ENCODE measurements at places on chromosomes 3 and 15. TPM values are rescaled to one million over a fixed set of nuclear protein-coding genes. Genes with fewer than 3 reads are reported as not detected.

DNA sequence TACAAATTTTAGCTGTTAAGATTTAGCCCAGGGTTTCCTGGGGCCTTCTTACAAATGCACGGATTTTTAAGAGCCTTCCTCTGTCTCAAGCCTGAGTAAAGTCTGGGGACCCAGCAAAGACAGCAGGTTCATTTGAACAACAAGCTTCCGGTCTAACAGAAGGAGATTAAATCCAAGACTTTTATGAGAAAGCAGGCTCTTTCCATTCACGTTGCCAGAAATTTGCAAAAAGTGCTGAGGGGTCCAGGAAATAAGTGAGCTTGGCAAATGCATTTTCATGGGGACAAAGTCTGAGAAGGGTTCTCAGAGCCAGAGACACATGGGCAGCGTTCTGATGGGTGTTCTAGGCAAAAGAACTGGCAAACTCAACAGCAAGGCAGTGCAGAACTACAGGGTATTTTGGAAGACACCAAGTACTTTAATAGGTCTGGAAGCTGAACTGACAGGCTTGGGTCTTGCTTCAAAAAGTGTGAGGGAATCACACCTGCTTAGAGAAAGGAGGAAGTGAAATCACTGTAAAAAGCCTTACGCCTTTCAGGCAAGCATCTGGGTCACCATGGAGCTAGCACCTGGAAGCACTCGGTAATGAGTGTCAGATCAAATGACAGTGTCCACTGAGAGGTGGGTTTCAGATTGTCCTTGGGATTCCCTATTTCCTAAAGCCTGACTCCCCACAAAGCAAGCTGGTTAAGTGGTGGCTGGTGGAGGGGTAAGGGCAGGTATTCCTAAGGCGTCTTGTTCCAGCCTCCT is 115.8 kb upstream of the ARHGEF3 start:
- DNase-seq: no peak

GRCh38 chr15:40310001-40310959 is 2.5 kb upstream of the PLCB2 start:
- DNase-seq: peak; percentile 81

DNA sequence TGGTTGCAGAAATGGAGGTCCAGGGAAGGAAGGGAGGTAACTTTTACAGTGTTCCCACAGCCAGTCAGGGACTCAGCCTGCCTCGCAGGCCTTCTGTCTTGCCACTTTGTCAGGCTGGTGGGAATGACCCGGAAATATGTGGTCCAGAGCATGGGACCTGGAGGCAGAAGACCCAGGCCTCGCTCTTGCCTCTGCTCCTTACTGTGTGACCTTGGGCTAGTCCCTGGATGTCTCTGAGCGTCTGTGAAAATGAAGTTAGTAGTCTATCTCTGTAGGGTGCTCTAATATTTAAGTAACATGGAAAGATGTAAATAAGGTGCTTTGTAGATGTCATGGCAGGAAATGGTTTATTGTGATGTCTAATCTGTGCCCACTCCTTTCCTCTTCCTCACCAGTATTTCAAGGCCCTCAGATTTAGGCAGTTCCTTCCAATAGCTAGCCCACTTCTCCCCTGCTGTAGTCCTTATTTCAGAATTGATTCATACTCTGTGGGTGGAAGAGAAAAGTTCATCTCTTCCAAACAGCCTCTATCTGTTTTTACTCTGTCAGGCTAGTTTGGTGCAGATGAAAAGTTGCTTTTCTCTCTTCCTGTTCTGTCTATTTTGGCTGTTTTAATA is 9.1 kb downstream of the CORO2B start:
- DNase-seq: peak; percentile 19

DNA sequence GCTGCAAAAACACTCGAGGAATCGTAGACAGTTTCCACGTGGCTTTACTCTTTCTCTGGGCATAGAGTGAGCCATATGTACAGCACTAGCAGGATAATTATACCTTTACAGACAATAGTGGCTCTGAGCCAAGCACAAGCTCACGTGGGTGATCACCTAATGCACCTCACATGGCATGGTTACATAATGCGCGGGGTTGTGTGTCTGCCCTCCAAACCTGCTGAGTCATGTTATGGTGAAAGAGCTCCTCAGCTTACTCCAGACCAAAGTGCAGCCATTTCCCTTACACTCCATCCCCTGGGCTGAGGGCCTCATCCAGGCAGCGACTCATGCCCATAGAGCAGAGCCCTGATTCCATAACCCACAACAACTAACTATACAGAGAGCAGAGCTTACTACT is 1458.4 kb upstream of the CADM2 start:
- DNase-seq: no peak

DNA sequence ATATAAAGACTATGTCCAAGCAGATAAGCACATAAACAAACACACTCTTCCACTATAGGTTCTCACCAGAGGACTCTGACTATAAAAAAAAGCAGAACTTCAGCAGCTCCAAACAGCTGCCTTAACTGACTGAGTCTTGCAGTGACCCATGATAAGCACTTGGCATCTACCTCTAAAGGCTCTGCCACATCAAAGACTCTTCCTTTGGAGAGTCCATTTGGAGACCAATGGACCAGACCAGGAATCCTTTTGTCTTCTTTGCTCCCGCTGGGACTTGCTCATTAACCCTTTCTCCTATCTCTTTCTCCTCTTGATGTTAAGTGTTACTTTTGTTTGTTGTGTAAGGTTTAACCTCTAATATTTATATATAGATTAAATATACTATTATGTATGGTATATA is 424.1 kb downstream of the RSL24D1 start:
- no peak for DNase-seq

DNA sequence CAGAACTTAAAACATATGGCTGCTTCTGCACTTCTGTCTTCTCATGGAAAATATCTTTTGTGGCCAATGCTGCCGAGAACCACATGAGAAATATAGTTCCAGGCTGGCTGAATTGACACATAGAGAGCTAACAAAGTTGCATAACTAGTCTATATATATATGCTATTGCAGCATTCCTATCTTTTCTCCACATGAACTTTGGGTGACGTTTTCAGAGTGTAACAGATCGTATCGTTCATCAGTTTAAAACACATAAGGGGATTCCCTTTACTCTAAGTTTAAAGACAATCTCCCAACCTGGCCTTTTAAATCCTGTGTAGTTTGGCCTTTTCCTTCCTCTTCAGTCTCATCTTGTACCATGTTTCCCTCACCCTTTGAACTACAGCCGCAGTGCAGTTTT is 394.2 kb upstream of the CBLB start:
- no peak for DNase-seq

GRCh38 chr3:15660055-15660935 is 58.8 kb downstream of the BTD start:
- no peak for DNase-seq

GRCh38 chr3:128870347-128870746 is 9.1 kb upstream of the ACAD9 start:
- no peak for DNase-seq

- no peak for DNase-seq
Observed at GRCh38 chr3:52286777-52287110, 884 bp upstream of the GLYCTK start.

DNA sequence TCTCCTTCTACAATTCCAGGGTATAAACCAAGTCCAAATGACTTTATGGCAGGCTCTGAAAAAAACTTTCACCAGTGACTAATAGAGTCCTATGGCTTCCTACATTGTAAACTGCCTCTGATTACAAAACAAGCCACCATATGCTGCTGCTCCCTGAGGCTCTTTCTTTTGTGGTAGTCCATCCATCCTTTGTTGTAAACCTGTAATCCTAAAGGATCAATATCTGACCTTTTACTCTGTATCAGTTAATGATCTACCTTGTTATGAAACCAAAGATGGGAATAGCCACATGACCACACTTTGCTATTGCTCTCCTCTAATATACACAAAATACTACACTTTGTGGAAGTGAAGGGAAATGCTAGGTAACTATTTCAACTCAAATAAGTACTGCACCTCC is 434.7 kb upstream of the AGTR1 start:
- DNase-seq: no peak

DNA sequence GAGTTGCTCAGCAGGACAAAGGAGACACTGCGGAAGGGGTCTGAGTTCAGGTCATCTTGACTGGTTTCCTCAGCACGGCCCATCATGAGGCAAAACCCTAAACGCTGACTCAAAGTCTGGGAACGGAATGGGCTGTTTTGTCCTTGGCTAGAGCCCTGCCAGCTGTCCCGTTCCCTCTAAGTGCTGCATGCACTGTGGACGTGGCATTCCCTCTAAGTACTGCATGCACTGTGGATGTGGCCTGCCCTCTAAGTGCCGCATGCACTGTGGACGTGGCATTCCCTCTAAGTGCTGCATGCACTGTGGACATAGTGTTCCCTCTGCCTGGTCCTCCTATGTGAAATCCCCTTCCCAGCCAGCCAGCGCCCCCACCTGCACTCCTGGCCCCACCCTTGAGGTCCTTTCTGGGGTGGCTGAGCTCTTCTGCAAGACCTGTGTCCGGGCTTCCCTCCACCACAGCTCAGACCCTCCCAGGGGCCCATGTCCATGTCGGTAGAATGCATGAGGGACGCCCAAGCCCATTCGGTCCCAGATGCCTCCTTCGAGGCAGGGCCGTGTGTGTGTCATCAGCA is 36.7 kb downstream of the TM2D3 start:
- peak; percentile 87 for DNase-seq

DNA sequence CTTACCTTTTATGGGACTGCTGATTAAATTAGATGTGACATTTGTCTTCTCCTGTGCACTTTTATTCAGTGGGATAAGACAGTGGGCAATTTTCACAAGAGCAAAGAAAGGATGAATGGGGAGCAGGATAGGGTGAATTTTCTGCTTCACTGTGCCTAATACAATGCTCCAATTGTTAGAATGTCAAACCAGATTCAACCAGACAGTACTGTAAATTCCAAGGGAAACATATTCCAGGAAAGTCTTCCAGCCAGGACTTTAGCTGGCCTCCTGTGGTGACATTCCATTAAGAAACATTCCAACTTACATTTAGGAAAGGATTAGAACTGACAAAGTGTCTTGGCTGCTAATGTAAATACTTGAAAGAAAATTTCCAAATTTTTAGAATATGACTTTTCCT is 100.1 kb upstream of the PROK2 start:
- no peak for DNase-seq

The MINAR1 gene
- total RNA-seq: 0.69 TPM

The PLIN1 gene
- total RNA-seq: 3.8 TPM

The CCRL2 gene
- 2.0 TPM for total RNA-seq

The PLCB2 gene
- total RNA-seq: 29.0 TPM

The NPAP1 gene
- total RNA-seq: not detected

The TEX55 gene
- not detected for total RNA-seq
